Hippocampal formation (tissue), 2 donors: ENCODE measurements at places on chromosomes 13 and 19.

GRCh38 chr13:98626298-98626935, 49.5 kb upstream of the STK24 start:
- DNase-seq, result no peak

DNA sequence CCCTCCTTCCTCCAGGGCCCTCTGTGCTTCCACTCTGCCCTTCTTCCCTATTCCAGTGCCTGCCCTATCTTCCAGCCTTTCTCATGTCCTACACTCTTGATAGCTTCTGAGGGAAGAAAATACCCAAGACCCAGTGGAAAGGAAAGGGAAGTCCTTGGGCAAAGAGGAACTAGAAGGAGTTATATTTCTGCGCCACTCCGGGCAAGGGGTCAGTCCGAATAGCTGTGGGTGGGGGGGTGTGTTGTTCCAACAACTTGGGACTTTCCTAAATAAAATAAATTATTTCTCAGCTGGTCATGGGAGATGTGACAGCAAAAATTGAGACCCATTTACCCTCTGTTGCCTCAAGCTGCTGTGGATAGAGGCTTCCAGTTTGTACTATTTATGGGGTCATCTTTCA, 23.2 kb downstream of the CABP5 start:
- DNase-seq, result no peak

- DNase-seq, result no peak
These were observed 33.9 kb downstream of the SPATA13 start for GRCh38 chr13:24194447-24194846.

DNA sequence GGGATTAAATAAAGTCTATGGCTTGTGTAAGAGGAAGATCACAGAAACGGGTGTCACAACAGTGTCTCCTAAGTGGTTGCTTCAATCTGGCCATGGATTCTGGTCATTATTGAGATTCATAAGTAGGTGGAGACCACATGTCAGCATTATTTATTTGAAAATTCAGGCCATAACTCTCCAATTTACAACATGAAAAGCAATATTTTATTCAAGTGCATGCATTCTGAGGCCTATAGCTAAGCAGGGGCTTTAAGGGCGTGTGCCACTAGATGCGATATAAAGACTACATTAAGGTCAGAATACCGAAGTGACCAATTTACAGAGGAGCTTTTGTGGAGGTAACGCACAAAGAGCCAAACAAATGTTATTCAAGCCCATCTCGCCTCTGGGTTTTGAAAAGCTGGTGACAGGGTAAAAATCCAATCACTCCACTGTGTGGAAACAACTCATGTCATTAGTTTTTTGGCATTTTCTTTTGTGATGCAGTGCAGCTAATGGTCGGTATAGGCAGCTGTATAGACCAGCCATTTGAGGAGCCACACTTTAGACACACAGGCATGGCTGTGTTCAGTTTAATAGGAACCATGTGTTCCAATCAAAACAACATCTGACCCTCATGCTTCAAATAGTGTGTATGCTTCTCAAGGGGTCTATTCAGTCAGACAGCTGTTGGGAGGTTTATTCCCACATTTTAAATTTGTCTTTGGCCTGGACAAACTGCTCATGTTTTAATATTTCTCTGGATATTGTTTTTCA, 123.7 kb downstream of the KL start:
- DNase-seq, result no peak

GRCh38 chr13:47976325-47976724, 24.7 kb downstream of the SUCLA2 start:
- DNase-seq, result no peak

DNA sequence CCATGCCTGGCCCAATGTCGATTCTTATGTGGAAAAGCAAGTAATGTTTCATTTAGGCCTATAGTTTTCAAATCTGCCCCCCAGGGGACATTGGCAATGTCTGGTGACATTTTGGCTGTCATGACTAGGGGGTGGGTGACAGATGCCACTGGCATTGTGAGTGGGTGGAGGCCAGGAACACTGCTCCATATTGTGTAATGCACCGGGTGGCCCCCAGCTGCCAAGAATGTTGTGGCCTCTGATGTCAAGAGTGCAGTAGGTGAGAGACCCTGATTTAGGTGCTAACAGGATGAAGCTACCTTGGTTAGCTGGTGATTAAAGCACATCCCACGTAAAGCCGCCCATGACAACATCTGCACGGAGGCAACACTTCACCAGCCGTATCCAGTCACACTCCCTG, 10.8 kb downstream of the C19orf44 start:
- no peak for DNase-seq

- no peak for DNase-seq
These were observed 180.9 kb downstream of the KCNRG start for GRCh38 chr13:50196118-50196517.

DNA sequence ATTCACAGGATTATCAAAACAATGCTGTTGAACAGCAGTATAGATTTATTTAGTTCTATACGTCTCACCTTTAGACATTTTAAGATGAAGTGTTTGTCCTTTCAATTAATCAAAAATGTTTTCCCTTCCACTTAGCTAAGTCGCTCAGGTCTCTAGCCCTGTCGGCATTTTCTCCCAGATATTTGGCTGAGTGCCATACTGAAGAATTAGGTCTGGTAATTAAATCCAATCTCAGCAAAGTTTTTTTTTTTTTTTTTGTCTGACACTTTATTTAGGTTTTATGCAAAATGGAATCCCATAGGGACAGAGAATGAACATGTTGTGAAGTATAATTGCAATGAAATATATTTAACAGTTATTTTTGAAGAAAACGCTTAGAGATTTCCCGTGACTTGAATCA, 44.1 kb downstream of the RFC3 start:
- no peak for DNase-seq

DNA sequence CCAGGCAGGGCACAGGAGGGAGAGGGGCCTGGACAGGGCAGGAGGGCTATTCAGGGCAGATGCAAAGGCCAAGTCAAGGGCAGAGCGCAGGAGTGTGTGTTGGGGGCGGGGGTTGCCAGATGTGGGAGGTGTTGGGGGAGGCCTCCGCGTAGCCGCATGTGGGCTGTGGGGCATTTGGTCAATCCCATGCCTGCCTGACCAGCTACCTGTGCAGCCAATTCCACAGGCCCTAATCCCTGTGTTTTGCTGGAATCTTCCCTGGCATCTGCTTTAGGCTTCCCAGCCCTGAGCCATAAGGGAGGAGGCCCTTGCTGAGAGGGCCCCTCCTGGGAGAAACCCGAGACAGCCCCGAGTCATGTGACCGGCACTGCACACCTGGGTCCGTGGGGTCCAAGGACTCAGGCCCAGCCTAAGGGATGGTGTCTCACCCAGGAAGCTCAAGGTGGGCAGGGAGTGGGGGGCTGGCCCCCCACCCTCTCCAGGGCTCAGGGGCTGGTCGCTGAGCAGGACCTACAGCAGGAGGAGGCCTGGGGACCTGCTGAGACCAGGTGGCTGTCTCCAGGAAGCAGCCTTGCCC, 20.3 kb downstream of the RFX1 start:
- DNase-seq, result no peak

DNA sequence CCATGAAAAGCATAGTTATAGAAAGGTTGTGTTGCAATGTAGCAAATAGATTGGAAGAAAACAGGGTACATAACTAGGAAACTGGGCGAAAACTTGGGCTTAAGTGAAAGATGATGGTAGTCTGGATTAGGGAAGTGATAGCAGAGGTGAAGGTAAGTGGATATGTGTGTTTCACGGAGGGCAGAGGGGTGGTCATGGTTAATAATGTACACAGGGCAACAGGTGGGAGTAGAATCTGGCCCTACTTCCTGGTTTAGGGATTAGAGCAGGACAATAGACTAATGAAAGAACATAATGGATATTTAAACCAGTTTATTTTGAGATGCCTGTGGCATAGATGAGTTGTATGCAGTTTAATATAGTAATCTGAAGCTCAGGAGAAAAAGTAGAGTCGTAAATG, 257.3 kb upstream of the SPRY2 start:
- DNase-seq, result no peak

DNA sequence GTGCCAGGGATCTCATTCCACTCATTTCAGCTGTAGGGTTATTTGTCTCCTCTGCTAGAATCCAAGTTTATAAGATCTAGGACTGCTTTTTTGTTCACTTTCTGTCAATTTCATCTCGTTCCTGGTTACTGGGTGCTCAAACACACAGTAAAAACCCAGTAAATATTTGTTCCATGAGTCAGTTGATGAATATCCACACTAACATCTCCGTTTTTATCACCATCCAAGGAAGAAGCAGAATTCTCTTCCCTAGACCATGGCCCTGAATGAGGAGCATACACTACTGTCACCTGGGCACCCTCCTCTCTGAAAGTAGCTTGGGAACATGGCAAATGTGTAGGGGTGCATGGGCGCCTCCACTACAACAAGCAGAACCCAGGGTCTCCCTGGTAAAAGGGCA, 390.8 kb downstream of the FOXO1 start:
- no peak for DNase-seq

DNA sequence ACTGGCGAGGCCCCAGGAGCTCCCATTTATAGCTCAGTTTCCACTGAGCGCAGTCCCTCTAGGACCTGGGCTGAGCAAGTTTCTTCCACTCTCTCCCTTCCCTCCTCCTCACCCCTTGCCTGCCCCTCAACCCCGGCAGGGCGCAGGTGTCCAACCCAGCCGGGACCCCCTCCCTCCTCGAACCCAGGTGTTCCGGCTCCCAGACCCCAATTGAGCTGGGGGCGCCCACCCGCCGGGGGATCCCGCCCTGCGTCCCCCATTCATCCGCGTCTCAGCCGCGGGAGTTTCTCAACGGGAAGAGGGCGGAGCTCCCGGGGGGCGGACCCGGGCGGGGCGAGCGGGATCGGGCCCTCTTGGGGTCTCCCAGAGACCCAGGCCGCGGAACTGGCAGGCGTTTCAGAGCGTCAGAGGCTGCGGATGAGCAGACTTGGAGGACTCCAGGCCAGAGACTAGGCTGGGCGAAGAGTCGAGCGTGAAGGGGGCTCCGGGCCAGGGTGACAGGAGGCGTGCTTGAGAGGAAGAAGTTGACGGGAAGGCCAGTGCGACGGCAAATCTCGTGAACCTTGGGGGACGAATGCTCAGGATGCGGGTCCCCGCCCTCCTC, at the start of gene KIRREL2:
Gene KIRREL2 (plus strand): TSS at position 366 of the 604 bp plus-strand sequence. CDS start 209 bp downstream, at position 575.
- no peak for DNase-seq

DNA sequence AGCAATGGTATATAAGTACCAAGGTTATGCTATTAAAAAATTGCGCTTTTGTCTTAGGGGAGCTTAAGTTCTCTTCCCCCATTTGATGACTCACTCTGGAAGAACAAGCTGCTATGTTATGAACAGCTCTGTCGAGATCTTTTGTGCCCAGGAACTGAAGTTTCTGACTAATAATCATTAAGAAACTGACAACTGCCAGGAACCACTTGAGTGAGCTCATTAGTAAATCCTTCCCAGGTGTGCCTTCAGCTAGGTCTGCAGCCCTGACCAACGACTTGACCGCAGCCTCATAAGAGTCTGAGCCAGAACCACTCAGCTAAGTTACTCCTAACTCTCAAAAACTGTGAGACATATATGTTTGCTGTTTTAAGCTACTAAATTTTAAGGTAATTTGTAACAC, 147.8 kb downstream of the SLITRK6 start:
- no peak for DNase-seq

DNA sequence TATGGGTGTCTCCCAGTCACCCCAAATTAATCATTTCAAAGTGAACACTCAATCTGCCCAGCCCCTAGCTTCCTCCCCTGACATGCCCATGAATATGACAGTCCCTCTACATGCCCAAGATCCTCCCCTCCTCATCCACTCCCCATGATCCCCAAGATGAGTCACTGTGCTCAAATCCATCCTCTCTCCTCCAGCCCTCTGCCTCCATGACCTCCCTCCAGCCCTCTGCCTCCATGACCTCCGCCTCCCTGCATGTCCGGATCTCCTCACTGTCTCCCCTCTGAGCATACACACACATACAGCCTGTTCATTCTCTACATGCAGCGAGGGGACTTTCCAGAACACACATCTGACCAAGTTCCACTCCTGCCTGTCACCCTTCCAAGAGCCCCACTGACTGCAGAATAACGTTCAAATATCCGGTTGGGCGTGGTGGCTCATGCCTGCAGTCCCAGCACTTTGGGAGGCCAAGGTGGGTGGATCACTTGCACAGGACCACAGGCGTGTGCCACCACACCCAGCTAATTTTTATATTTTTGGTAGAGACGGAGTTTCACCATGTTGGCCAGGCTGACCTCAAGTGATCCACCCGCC, 18.4 kb upstream of the FEM1A start:
- no peak for DNase-seq

GRCh38 chr13:29319451-29319850, 276.0 kb downstream of the SLC7A1 start:
- no peak for DNase-seq

GRCh38 chr19:54160182-54160811, 776 bp upstream of the LENG1 start:
- DNase-seq, result no peak

- no peak for DNase-seq
These were observed 4.9 kb downstream of the TSSK6 start for GRCh38 chr19:19510432-19510831.

GRCh38 chr19:31070146-31071065, 278.8 kb downstream of the TSHZ3 start:
- DNase-seq, result no peak

GRCh38 chr19:30549151-30549550, 177.0 kb downstream of the ZNF536 start:
- DNase-seq, result no peak

DNA sequence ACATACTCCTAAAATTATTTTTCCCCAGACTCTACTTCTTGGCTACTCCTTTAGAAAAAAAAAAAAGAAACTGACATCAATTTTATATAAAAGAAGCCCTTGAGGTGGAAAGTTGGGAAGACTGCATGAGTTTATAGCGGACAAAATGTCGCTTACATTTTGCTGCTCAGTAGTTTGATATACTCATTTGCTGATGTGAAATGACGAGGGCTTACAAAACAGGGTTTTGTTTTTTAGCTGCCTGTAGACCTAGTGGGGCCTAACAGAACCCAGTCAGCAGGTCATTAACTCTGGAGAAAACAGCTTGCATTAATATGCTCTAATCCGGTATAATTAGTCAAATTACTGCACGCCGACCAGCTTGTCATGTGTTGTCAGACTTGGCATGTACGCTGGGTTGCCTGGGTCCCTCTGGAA, 37.6 kb upstream of the MAB21L1 start:
- no peak for DNase-seq

DNA sequence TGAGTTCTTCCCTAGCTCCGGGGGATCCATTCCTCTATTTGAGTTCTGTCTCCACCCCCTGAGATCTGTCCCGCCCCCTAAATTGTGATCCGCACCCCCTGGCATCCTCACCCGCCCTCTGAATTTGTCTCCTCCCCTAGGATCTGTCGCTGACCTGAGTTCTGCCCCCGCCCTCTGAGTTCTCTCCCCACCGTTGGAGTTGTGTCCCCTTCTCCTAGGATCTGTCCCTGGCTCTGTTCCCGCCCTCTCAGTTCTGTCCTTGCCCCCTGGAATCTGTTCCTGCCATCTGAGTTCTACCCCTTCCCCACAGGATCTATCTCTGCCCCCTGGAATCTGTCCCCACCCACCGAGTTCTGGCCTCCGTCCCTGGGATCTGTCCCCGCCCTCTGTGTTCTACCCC, 1.0 kb upstream of the SLC17A7 start:
- DNase-seq, result no peak
